H1 (cell line): ENCODE measurements at places on chromosomes 16 and 17.

- no peak for DNase-seq
Measured at GRCh38 chr16:55839115-55839514, 6.2 kb upstream of the CES1 start.

DNA sequence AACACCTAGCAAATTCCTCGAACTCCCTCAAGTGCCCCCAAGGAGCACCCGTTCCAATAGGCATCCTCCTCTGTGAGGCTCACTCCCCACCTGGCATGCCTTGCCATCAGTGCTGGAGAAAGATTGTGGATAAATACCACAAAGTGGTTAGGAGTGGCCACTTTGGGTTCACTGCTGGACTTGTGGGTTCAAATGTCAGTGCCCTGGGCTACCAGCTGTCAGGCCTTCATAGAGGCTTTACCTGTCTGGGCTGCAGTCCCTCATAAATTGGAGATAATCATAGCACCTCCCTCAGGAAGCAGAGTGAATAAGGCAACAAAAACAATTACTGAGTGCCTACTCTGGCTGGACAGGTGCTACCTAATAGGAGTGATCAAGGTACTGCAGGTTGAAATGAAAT is 1.5 kb upstream of the SYT17 start:
- no peak for DNase-seq

- no peak for DNase-seq
Measured at GRCh38 chr16:84349862-84350684, 18.3 kb upstream of the ATP2C2 start.

- no peak for DNase-seq
Measured at GRCh38 chr16:1134776-1135458, 18.0 kb upstream of the CACNA1H start.

GRCh38 chr16:5072334-5073278 is 963 bp downstream of the ALG1 start:
- no peak for DNase-seq

DNA sequence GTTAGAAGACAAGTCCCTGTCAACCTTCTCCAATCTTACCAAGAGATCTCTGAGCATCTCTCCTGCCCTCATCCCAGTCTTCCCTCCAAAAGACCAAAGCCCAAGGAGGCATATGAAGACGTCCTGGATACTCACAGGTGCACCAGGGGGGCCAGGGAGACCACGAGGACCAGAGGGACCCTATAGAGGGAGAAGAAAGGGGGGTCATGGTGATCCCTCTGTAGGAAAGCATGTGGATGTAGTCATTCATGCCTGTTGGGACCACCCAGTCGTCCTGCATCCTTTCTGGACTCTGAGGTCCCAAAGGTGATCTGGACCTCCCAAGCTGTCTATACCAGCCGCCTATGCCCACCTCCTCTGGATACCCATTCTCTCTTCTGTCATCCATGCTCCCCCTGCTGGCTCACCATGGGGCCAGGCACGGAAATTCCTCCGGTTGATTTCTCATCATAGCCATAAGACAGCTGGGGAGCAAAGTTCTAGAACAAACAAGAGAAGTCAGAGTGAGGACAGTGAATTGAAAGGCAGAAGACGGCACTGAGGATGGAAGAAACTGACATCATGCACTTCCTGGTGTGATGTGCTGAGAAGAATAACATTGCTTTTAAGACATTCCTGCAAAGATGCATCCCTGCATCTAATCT is 3.3 kb downstream of the COL1A1 start:
- DNase-seq = no peak
